Pancreas (tissue), 10 donors: ENCODE measurements at places on chromosomes 5 and 9.

GRCh38 chr5:137142346-137142745 lies 356.8 kb downstream of the SPOCK1 start:
- no peak for DNase-seq

- no peak for DNase-seq
These were observed 70.7 kb downstream of the MSX2 start for GRCh38 chr5:174794931-174795672.

GRCh38 chr5:142360607-142361120 lies 35.8 kb upstream of the SPRY4 start:
- DNase-seq = peak; percentile 42

DNA sequence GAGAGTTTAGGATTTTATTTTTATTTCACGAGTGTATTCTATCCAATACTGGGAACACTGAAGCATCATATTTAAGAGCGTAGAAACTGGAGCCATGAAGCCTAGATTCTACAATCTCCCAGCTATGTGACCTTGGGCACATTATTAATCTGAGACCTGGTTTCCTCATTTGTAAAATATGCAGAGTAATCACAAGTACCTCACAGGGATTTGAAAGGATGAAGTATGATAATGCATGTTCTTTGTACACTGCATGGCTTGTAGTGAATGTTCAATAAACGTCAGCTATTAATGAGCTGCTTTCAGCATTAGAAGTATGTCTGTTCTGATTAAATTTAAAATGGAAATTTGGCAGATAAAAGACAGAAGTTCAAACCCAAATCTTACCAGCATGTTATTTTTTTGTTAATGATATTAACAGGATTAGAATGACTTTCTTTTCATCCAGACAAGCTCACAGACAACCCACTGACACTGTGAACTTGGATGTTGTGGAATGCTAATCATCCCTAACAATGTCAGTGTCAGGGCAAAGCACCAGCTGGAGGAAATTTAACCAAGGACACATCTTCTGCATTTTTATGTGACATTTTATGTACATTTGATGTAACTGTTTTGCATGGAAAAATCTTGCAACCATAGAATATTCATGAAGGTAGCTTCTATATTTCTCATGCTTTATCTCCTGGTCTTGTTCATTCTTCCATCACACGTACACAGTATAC lies 27.1 kb upstream of the CTXN3 start:
- DNase-seq = no peak

- DNase-seq = no peak
These were observed 981 bp downstream of the TCOF1 start for GRCh38 chr5:150358261-150359095.

- peak; percentile 92 for DNase-seq
These were observed 5.1 kb downstream of the MGAT4B start for GRCh38 chr5:179801304-179802206.

- DNase-seq = no peak
These were observed 77.8 kb downstream of the C9orf153 start for GRCh38 chr9:86181379-86182315.

GRCh38 chr5:95563367-95563766 lies 8.5 kb downstream of the ARSK start:
- no peak for DNase-seq

- no peak for DNase-seq
These were observed 642 bp downstream of the SV2C start for GRCh38 chr5:76083555-76084495.

GRCh38 chr9:93365427-93366118 lies 85.9 kb upstream of the FAM120A start:
- DNase-seq = no peak

DNA sequence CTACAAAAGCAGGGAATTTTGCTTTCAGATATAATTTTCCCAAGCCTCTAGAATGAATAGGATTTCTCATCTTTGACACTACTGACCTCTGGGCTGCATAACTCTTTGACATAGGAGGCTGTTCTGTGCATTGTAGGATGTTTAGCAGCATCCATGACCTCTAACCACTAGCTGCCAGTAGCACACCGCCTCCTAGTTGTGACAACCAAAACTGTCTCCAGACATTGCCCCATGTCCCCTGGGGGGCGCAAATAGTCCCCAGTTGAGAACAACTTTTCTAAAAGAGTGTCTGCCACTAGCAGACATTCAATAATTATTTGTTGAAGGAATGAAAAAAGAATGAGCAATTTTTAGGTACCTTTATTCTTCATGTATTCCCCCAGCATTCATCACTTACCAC lies 51.8 kb downstream of the POU4F3 start:
- DNase-seq = no peak

GRCh38 chr9:130607640-130608420 lies 28.5 kb downstream of the FUBP3 start:
- no peak for DNase-seq

DNA sequence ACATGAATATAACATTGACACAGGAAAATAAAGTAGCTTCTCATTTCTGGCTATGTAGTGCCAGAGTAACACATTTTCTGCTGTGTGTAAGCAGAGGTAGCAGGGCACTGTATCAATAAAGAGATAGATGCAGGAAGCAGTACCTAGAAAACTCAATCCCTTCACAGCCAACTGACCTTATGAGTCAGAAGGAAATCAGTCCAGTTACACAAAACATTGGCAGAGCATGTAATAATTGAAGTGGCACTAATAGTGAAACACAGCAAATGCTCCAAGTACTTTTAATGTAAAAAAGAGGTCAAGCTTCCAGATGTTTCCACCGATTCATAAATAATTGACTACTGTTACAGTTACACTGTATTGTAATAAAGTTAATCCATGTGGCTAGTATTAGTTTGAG lies 706.6 kb downstream of the EFNA5 start:
- no peak for DNase-seq
